ENCODE measurements at places on chromosomes 3 and 15.

- DNase-seq, result no peak
Measured at GRCh38 chr3:42025370-42026138, 63.7 kb upstream of the ULK4 start.

- no peak for DNase-seq
Measured at GRCh38 chr3:117921411-117921810, 1113.2 kb downstream of the IGSF11 start.

- DNase-seq, result no peak
Measured at GRCh38 chr3:133701435-133702358, 40.0 kb upstream of the TOPBP1 start.

GRCh38 chr3:128683957-128684356, 33.3 kb upstream of the RPN1 start:
- DNase-seq, result no peak

DNA sequence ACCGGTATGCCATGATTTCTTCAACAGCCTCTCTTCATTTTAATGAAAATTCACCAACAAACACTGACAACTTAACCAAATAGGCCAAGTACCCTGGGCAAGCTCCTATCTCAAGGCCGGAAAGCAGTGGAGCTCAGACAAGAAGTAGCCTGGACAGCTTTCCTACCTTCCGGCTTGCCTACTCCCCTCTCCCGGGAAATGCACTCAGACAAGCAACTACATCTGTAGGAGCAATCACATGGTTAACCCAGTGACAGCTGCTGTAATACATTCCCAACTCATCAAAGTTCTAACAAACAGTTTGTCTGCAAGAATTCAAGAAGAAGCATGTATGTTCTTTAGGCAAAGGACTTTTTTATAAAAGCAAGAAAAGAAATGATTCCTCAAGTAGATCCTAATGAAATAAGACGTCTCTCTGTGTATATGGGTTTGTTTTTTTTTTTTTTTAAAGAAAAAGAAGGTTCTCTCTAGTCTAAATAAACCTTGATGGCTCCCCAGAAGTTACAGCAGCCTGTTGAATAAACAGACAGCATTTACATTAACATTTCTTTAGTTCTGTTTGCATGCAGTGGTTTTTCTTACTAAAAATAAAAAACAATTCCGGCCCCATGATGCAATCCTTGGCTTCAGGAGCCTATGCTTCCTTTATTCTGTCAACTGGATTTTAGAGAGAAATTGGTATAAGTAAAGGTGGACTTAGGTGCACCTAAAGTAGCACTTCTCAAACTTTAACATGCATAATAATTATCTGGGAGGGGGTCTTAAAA, 278.7 kb downstream of the NEK10 start:
- DNase-seq, result no peak

DNA sequence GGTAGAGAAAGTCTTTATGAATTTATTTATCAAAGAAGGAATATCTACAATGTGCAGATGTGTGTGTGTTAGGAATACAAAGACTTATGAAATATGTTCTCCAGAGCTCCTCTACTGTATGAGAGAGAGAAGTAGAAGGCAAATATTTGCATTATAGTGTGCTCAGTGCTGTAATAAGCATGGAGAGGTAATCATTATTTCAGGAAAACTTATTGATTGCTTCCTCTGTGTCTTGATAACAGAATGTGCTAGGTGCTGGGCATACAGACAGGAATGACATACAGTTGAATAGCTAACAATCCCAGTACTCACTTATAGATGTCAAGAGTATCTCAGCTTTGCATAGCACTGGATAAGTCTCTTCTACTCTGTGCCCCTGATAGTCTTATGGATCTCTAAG, 30.2 kb downstream of the ATG7 start:
- no peak for DNase-seq

DNA sequence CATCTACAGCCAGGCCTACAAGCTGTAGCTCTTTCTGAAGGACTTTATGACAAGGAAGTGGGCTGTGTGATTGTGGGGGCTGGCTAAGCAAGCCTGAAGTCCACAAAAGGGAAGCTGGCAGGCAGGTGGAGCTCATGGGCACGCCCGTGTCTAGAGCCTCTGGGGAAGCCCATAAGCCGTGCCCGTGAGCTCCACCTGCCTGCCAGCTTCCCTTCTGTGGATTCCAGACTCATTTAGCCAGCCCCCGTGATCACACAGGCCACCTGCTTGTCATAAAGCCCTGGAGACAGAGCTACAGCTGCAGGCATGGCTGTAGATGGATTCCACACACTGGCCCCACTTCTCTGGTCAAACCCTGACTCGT, 15.2 kb downstream of the EFCC1 start:
- peak; percentile 70 for DNase-seq

DNA sequence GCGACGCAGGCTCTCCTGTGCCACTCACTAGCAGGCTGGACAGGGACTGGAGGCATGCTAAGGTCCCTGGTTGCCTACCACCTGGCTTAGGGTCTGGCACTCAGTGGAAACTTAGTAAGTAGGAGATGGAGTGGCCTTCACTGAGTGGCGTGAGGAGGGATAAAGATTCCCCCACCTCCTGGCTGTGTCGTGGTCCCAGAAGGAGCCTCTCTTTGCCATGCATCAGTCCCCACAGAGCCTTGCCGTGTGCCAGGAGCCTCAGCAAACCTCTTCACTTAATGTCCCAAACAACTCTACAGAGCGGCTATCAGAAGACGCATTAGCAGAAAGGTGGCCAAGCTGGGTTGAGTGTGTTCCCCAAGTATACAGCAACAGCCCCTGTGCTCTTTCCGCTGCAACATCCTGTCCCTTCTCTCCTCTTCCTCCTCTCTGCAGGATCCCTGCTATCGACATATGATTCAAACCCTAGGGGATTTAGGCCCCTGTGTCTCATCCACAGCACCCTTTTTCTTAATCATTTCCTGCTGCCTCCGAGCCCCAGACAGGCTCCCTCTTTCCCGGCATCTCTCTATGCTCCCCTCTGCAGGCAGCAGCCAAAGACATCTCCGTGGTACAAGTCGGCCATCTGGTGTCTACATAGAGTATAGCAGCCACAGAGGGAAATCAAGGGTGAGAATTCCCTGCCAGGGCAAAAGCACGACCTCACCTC, 66.7 kb downstream of the SLC6A1 start:
- no peak for DNase-seq

DNA sequence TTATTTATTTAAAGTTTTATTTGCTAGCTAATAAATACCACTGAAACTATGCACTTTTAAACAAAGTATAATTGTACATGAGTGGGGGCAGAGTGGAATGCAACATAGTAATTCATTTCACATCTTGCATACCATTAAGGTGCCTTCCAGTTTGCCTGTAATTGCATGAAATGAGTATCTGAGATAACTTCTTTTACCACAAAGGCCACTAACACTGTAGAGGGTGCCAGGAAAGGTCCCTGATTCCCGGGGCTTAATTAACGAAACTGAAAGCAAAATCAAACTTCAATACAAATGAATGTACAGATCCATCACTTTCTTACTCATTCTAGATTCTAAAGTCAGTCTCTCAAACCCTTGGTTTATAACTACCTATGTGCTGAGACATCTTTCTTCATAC, 2.1 kb downstream of the CD47 start:
- DNase-seq, result peak; percentile 66

DNA sequence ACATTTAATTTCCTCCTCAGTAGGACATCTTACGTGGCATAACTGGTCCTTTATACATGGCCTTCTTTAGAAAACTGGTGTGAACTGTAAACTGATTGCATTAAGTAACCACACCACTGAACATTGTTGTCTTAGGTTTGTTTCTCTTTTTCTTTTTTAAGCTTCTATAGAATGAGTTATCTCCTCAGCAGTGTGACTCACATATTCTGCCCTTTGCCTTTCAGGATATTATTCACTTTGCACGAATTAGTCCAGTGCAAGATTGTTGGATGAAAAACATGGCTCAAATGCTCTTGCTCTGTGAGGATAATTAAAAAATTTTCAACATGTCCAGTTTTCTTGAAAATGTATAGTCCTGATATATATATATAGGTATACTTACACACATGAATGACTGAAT, 147.6 kb downstream of the KBTBD8 start:
- DNase-seq, result no peak

GRCh38 chr3:3259181-3259580, 79.7 kb upstream of the CRBN start:
- DNase-seq, result no peak

- no peak for DNase-seq
Measured at GRCh38 chr3:136381051-136381450, 130.9 kb downstream of the PCCB start.

Measured in CD4-positive, alpha-beta T cell treated with Interleukin-1 beta for 1 hour (primary cell).